HTR-8/SVneo (cell line): ENCODE measurements at places on chromosomes 7 and 10.

GRCh38 chr10:129033790-129034272 lies 433.2 kb upstream of the MGMT start:
- no peak for DNase-seq

DNA sequence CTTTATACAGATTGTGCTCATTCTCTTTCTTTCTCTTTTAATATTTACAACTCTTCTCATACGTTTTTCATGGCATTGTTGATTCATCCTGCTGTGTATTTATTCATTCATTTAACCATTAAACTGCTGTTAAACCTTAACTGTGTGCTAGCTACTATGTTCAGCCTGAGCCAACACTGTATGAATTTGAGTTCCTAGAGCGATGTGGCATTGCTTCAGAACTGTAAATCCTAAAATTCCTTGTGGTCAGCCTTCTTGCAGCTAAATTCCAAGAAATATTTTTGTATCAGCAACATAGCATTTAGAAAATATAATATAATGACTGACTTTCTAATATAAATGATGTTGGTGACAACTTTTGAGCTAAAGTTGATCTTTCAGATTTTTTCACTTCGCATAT lies 184.7 kb upstream of the FZD1 start:
- no peak for DNase-seq

DNA sequence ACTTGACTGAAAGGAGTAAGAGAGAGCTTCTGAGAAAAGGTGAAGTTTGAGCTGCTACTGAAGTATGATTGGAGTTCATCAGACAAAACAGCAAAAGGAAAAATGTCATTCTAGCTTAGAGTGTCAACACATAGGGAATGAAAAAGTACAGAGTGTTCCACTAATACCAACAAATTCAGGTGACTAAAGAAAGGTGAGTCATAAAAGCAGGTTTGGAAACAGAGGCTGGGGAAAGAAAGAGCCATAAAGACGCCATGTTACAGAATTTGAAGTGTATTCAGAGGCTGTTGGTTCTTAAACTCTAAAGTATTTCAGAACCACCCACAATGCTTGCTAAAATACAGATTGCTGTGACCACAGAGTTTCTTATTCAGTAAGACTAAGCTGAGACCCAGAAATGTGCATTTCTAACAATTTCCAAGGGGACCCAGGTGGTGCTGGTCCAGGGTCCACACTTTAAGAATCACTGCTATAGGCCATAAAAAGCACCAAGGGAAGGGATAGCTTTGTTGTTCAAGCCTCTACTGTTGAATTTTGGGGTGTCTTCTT lies 143.1 kb downstream of the ELAPOR2 start:
- DNase-seq, result no peak

- DNase-seq, result no peak
Measured at GRCh38 chr7:130490311-130490791, 1.5 kb upstream of the MEST start.
